ENCODE measurements at places on chromosomes 11 and 22. TPM values are rescaled to one million over a fixed set of nuclear protein-coding genes. Genes with fewer than 3 reads are reported as not detected.

DNA sequence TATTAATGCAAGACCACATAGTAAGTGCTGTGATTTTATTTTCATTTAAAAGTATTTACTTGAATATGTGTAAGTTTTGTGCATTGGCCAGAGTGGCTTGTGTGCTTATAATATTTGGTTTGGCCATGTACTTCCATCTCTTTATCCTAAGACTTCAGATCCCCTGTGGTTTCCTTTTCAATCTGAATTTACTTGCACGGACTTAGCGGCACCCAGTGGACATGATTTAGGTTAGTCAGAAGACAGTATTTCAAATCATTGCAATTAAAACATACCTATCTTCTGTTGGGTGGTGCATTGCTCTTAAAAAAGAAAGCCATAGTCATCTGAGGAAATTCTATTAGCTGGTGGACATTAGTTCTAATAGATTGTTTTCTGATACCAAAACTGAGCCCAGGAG is 30.7 kb downstream of the PIWIL4 start:
- no peak overlapping the region for H3K4me3 ChIP-seq
- H3K27ac ChIP-seq, result no peak overlapping the region
- peak; percentile 16 for DNase-seq
- H3K27me3 ChIP-seq, result no peaks in the 10 kb centered on the region
- no peaks in the 10 kb centered on the region for H3K36me3 ChIP-seq
- no peaks in the 10 kb centered on the region for H3K4me1 ChIP-seq

Gene SLC6A5
- total RNA-seq, result not detected

Gene HTR3B
- total RNA-seq, result not detected

DNA sequence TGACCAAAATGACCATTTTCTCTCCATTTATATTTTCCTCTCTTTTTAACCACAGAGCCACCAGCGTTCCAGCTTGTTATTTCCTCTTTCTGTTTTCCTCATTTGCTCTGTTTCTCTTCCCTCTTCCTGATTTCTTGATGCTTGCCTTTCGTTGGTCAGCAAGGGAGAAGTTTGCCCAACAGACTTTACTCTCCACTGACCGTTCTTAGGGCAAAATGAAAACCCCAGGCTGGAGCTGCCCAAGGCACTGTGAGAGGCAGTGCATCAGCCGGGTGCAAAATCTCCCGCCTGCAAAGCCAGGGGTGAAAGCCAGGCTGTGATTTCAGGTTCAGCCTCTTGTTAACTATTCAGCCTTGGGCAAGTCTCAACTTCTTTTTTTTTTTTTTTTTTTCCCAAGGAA is 26.1 kb upstream of the APLP2 start:
- no peak overlapping the region for H3K27ac ChIP-seq
- H3K4me3 ChIP-seq, result no peak overlapping the region
- no peaks in the 10 kb centered on the region for H3K36me3 ChIP-seq
- no peaks in the 10 kb centered on the region for H3K4me1 ChIP-seq

Gene ANO1
- 3.9 TPM for total RNA-seq

DNA sequence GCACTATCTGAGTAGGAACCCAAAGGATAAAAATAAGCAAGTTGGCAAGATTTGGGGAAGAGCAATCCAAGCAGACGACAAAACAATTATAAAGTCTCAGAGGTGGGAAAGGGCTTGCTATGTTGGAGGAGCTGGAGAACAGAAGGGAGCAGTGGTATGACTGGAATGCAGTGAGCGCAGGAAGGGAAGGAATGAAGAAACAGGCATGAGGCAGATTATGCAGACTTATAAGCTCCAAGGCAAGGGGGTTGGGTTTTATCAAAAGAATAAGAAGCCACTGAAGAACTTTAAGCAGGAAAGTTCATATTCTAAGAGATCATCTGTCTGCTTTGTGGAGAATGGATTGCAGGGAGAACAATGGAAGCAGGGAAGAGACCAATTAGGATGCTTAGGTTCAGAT is 31.7 kb downstream of the PGM2L1 start:
- no peak overlapping the region for H3K4me3 ChIP-seq
- DNase-seq, result peak; percentile 38
- no peaks in the 10 kb centered on the region for H3K27me3 ChIP-seq

- peak overlapping the region; percentile 97 for H3K4me3 ChIP-seq
- H3K36me3 ChIP-seq, result peaks cover 15% of the 10 kb centered on the region
- H3K27me3 ChIP-seq, result no peaks in the 10 kb centered on the region
- peaks cover 4% of the 10 kb centered on the region for H3K4me1 ChIP-seq
- no peak for DNase-seq
- H3K27ac ChIP-seq, result no peak overlapping the region
These were observed 638 bp downstream of the SAAL1 start for GRCh38 chr11:18105086-18105801.

- no peaks in the 10 kb centered on the region for H3K36me3 ChIP-seq
- H3K4me1 ChIP-seq, result no peaks in the 10 kb centered on the region
- H3K4me3 ChIP-seq, result no peak overlapping the region
These were observed 15.7 kb downstream of the SPATA19 start for GRCh38 chr11:133829566-133829965.

- no peaks in the 10 kb centered on the region for H3K27me3 ChIP-seq
- no peak for DNase-seq
- H3K4me1 ChIP-seq, result no peaks in the 10 kb centered on the region
- H3K27ac ChIP-seq, result no peak overlapping the region
These were observed 29.5 kb downstream of the CHEK2 start for GRCh38 chr22:28711820-28712777.

GRCh38 chr11:69704508-69705253 is 859 bp upstream of the FGF19 start:
- H3K4me3 ChIP-seq, result peak overlapping the region; percentile 85
- peak overlapping the region; percentile 93 for H3K27ac ChIP-seq
- peaks cover 63% of the 10 kb centered on the region for H3K4me1 ChIP-seq
- peaks cover 3% of the 10 kb centered on the region for H3K36me3 ChIP-seq

- H3K27me3 ChIP-seq, result no peaks in the 10 kb centered on the region
These were observed 77.4 kb downstream of the CWC15 start for GRCh38 chr11:94895971-94896370.

Gene SLC5A12
- 1.4 TPM for total RNA-seq

GRCh38 chr11:74730571-74731260 is 510 bp downstream of the CHRDL2 start:
- no peaks in the 10 kb centered on the region for H3K36me3 ChIP-seq
- DNase-seq, result peak; percentile 64
- H3K27ac ChIP-seq, result no peak overlapping the region

DNA sequence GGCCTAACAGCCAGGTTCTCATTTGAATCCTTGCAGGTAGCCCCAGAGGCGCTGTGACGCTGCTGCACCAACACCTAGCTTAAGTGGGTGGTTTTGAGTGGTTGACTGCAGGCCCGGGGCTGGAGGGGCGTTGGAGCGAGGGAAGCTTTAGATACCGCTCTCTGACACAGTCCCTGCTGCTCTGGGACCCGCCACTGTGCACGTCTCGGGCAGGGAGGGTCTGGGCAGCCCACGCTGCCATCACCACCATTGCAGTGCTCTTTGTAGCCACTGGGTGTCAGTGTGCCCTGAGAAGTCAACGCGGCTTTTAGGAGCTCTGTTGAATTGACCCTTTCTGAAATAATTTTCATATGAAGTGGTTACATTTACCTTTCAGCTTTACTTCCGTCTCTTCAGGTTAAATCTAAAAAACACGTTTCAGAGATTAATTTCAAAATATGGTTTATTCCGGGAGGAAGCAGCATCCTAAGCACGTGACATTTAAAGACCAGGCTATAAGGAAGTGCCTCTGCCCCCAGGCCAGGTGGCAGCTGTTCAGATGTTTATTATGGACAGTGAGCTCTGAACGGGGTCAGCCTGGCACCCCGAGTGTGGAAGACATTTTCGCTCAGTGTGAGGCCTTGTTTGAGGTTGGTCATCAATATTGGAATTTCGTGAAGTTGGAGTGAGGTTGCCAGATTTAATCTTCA is 30.9 kb upstream of the PARVB start:
- H3K4me1 ChIP-seq, result no peaks in the 10 kb centered on the region
- H3K27me3 ChIP-seq, result no peaks in the 10 kb centered on the region
- no peak overlapping the region for H3K4me3 ChIP-seq
- no peak overlapping the region for H3K27ac ChIP-seq

All from GM23338 (cell line).